Natural killer cell treated with Interleukin-12 subunit alpha and Interleukin-12 subunit beta and Interleukin-15 and Interleukin-18, amount 100 ng/mL, for 72 hours (primary cell): ENCODE measurements at places on chromosomes 7 and 10.

GRCh38 chr7:118429141-118429540 lies 204.6 kb downstream of the ANKRD7 start:
- no peaks in the 10 kb centered on the region for H3K4me1 ChIP-seq
- H3K27ac ChIP-seq, result no peak overlapping the region
- DNase-seq, result no peak
- no peak overlapping the region for H3K4me3 ChIP-seq
- H3K36me3 ChIP-seq, result no peaks in the 10 kb centered on the region
- H3K27me3 ChIP-seq, result no peaks in the 10 kb centered on the region

- H3K4me3 ChIP-seq, result no peak overlapping the region
- no peaks in the 10 kb centered on the region for H3K4me1 ChIP-seq
- H3K27ac ChIP-seq, result no peak overlapping the region
- H3K36me3 ChIP-seq, result no peaks in the 10 kb centered on the region
These were observed 105.3 kb downstream of the BMS1 start for GRCh38 chr10:42887734-42888503.

GRCh38 chr10:69383558-69383957 lies 33.2 kb downstream of the TACR2 start:
- H3K4me1 ChIP-seq, result no peaks in the 10 kb centered on the region
- no peak for DNase-seq
- no peak overlapping the region for H3K27ac ChIP-seq
- H3K36me3 ChIP-seq, result peaks cover 26% of the 10 kb centered on the region

GRCh38 chr10:125578658-125579315 lies 104.2 kb downstream of the TEX36 start:
- no peaks in the 10 kb centered on the region for H3K4me1 ChIP-seq
- H3K27me3 ChIP-seq, result peaks cover 19% of the 10 kb centered on the region
- H3K27ac ChIP-seq, result no peak overlapping the region
- no peak for DNase-seq
- peaks cover 5% of the 10 kb centered on the region for H3K36me3 ChIP-seq
- H3K4me3 ChIP-seq, result no peak overlapping the region

- peaks cover 11% of the 10 kb centered on the region for H3K27me3 ChIP-seq
- DNase-seq, result no peak
- no peaks in the 10 kb centered on the region for H3K36me3 ChIP-seq
- no peak overlapping the region for H3K4me3 ChIP-seq
- no peak overlapping the region for H3K27ac ChIP-seq
These were observed 41.9 kb downstream of the CALML3 start for GRCh38 chr10:5566614-5567013.
